ENCODE measurements at places on chromosomes 11 and 22.

DNA sequence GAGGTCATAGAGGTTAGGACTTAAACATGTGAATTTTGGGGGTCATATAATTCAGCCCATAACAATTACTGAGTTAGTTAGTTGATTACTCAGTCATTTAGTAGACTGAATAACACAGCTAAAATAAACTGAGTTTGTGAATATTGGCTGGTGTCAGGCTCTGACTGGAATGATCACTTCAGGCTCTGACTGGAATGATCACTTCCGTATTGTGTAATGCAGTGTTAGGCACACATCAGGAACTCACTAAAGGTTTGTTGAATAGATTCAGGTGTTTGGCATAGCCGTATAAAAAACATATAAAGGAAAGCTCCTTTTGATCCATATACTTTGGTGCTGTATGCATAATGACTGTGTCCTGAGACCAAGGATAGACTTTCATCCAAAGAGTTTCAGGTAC lies 610.5 kb downstream of the INSC start:
- DNase-seq: no peak

DNA sequence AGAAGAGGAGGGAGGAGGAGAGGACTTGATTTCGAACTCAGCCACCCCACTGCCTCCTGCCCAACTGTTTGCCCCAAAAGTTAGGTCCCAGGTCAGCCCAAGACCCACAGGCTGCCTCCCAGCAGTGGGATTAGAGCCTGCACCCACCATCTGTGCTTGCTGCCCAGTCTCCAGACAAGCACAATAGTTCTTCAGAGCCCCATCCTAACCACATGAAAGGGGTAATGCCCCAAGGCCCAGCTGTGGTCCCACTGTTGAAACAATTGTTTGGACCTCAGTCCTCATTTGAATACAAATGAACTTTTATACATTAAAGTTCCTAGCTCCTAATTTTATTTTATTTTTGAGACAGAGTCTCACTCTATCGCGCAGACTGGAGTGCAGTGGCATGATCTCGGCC lies 5.4 kb upstream of the VPS51 start:
- DNase-seq: no peak

DNA sequence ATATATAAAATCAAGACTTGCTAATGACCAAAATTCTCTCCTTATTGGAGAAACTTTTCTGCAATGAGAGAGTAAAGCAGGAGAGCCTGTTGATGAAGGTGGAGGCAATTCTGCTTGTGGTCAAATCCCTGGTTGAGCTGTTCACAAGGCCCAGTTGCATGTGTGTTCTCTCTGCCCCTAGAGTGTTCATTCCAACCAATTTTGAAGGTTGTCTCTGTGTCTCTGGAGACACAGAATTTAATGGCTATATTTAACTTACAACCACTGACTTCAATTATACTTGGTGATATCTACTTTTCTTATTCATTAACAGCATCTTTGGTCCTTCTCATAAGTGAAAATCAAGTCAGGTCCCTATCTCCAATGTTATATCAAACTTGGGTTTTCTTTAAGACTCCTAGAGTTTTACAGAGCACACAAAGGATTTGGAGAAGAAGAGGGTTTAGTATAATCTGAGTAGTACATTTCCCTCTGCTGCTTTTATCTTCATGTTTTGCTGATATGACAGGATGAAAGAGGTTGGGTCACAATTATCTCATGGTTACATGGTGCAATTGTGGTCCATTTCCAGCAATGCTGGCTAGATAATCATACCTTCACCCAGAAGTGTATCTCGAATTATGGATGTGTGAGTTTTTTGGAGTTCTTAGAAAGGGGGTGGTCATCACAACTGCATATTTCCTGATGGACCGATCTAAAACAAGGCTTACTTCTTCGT lies 4.0 kb downstream of the OOSP4A start:
- no peak for DNase-seq

DNA sequence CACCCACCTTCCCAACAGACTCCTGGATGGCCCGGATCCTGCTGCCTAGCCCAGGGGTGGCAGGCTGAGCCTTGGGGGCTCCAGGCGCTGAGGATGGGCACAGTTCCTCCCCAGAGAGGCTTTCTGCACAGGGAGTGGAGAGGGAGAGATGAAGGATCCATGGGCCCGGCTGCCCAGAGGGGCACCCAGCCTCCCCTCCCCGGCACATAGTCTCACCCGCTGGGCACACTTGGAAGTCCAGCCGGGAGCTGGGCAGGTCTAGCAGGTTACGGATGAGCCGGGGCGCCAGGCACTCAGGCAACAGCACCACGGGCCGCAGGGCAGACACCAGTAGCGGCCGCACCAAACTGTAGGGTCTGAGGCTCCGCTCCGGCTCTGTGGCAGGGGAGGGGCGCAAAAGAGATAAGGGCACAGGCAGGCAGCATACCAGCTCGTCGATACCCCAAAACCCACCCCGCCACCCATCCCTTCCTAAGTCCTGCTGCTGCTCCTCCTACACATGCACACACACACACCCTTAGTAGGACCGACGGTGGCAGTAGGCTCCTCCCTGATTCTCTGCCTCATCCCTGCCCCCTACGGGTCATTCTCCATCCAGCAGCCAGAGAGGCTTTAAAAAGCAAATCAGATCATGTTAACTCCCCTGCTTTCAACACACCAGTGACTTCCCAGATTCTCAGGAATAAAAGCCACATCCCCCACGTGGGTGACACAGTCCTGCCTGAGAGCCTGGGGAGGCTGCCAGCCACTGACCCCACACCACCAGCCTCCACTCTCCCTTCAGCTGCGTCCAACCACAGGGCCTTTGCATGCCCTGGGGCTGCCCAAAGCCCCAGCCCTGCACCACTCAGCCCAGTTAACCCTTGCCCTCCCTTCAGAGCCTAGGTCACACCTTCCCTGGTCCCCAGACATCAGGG lies 6.5 kb upstream of the MFNG start:
- DNase-seq: no peak

GRCh38 chr22:23251445-23252093 lies 71.3 kb downstream of the BCR start:
- no peak for DNase-seq

- no peak for DNase-seq
These were observed 95.4 kb upstream of the GALNT18 start for GRCh38 chr11:11717064-11717725.

DNA sequence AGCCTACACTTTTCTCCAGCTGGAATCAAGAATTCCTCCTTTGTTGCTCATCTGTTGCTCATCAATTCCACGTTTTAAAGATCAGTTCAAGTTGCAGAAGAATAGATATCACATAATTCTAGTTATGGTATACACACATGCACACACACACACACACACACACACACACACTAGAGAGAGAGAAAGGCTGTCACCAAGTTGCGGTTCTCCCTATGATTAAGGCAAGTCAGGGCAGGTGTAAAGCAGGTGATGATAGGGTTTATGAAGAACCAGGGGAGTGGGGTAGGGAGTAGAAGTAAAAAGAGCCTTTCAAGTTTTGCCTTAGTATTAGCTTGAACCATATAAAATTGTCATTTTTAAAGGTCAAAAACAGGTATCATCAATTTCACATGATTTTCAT lies 31.7 kb upstream of the TMPRSS4 start:
- DNase-seq: no peak

GRCh38 chr11:68694431-68695297 lies 10.3 kb downstream of the GAL start:
- DNase-seq: no peak

GRCh38 chr22:27882507-27883290 lies 36.4 kb downstream of the PITPNB start:
- DNase-seq: no peak

GRCh38 chr22:48068323-48068885 lies 1306.0 kb downstream of the TBC1D22A start:
- DNase-seq: no peak

DNA sequence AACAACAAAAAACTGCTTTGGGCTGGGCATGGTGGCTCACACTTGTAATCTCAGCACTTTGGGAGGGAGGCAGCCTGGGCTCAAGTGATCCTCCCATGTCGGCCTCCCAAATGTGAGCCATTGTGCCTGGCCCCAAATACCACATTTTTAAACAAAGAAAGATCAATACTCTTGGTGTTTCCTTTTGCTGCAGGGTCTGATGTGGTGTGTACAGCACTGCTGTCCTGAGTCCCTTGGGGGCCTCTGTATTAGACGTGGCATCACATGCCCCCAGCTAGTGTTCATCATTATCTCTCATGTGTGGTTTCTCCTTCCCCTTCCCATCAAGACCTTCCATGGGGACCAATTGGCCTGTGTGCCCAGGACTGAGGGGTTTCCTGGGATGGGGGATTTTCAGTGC lies 20.5 kb upstream of the XBP1 start:
- DNase-seq: no peak

DNA sequence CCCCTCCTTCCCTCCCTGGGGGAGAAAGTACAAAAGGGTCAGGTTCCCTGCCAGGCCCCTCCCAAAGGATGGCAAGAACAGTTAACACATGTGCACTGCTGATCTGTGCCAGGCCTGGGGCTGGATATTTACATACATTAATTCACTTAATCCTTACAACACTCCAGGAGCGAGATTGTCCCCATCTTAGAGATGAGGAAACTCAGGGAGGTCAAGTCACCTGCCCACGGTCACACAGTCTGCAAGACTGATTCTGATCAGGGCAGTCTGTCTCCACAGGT lies 36.5 kb downstream of the NECTIN1 start:
- DNase-seq: no peak

DNA sequence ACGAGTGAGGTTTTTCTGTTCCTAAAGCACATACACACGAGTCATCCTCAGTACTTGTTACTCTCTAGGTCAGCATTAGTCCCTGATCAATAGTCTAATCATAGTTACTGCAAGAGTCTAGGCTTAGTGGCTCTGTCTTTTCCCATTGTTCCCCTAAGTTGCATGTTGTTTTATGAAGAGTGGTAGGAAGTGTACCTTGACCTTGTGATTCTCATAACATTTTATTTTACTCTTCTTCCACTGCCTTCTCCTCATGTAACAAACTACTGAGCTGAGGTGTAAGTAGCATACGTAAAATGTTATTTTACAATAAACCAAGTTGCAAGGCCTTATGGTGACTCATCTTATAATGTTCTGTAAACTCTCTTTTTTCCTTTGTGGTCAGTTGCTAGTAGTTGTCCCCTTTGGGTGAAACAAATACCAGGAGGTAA lies 15.0 kb downstream of the METTL15 start:
- DNase-seq: no peak

All from COLO829 (cell line).